Activated CD8-positive, alpha-beta memory T cell treated with anti-CD3 and anti-CD28 coated beads, Interleukin-2, amount 10 ng/mL, durations not matched to agents 7 days and 5 days (primary cell): ENCODE measurements at places on chromosomes 3 and 15. TPM values are rescaled to one million over a fixed set of nuclear protein-coding genes. Genes with fewer than 3 reads are reported as not detected.

- no peaks in the 10 kb centered on the region for H3K27me3 ChIP-seq
- H3K4me1 ChIP-seq, result peaks cover 3% of the 10 kb centered on the region
- DNase-seq, result no peak
- H3K27ac ChIP-seq, result no peak overlapping the region
These were observed 49.9 kb upstream of the LPP start for GRCh38 chr3:188104050-188104449.

DNA sequence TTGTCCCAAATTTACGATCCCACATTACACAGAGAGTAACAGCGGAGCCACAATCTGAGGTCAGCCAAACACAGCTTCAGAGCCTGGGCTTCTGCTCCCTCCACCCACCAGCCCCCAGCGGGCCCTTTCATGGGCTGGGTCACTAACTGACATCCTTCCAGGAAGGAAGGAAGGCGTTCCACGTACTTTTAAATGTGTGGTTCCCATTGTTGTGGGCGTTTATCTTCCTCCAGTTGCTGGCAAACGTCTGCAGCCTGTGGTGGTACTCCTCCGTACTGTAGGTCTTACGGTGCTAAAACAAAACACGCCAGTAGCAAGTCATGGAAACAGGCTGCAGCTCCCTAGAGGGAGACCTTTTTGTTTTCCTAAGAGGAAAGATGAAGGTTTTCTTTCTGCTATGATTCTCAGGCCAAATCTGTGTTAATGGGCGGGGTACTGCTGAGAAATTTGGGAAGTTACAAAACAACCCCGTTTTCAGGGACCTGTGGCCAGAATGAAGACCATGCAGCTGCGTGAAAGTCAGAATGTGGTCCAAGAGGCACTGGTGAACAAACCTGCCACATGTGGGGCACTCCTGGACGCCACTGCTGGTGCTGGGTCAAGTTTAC lies 7.6 kb downstream of the CTSH start:
- peak overlapping the region; percentile 75 for H3K27ac ChIP-seq
- H3K27me3 ChIP-seq, result peaks cover 2% of the 10 kb centered on the region
- H3K4me1 ChIP-seq, result peaks cover 36% of the 10 kb centered on the region
- peak; percentile 53 for DNase-seq

GRCh38 chr3:157282261-157283191 lies 122.6 kb upstream of the CCNL1 start:
- no peak overlapping the region for H3K27ac ChIP-seq
- no peaks in the 10 kb centered on the region for H3K4me1 ChIP-seq
- no peaks in the 10 kb centered on the region for H3K36me3 ChIP-seq
- no peak for DNase-seq
- H3K27me3 ChIP-seq, result no peaks in the 10 kb centered on the region
- H3K4me3 ChIP-seq, result no peak overlapping the region

The SCAANT1 gene
- not detected for total RNA-seq

The SLC28A2 gene
- not detected for total RNA-seq

The GOLGA6L7 gene
- not detected for total RNA-seq

The FES gene
- 61.2 TPM for total RNA-seq

- peaks cover 6% of the 10 kb centered on the region for H3K4me1 ChIP-seq
- no peaks in the 10 kb centered on the region for H3K36me3 ChIP-seq
- no peak overlapping the region for H3K4me3 ChIP-seq
- DNase-seq, result peak; percentile 27
- peaks cover 17% of the 10 kb centered on the region for H3K27me3 ChIP-seq
These were observed 14.0 kb downstream of the C3orf22 start for GRCh38 chr3:126544596-126545281.

- H3K4me1 ChIP-seq, result no peaks in the 10 kb centered on the region
- H3K4me3 ChIP-seq, result no peak overlapping the region
- H3K36me3 ChIP-seq, result no peaks in the 10 kb centered on the region
- no peak for DNase-seq
- no peak overlapping the region for H3K27ac ChIP-seq
- no peaks in the 10 kb centered on the region for H3K27me3 ChIP-seq
These were observed 131.8 kb downstream of the NEK11 start for GRCh38 chr3:131158434-131158833.

The ESYT3 gene
- total RNA-seq, result 0.23 TPM

GRCh38 chr15:78182336-78182700 lies 33.2 kb downstream of the IDH3A start:
- DNase-seq, result peak; percentile 3
- H3K4me1 ChIP-seq, result no peaks in the 10 kb centered on the region
- peaks cover 2% of the 10 kb centered on the region for H3K36me3 ChIP-seq
- H3K27ac ChIP-seq, result no peak overlapping the region
- H3K27me3 ChIP-seq, result peaks cover 12% of the 10 kb centered on the region
- H3K4me3 ChIP-seq, result no peak overlapping the region
